ENCODE measurements at places on chromosomes 2 and 18.

GRCh38 chr18:3706279-3707097 lies 256.5 kb downstream of the TGIF1 start:
- no peak for DNase-seq

DNA sequence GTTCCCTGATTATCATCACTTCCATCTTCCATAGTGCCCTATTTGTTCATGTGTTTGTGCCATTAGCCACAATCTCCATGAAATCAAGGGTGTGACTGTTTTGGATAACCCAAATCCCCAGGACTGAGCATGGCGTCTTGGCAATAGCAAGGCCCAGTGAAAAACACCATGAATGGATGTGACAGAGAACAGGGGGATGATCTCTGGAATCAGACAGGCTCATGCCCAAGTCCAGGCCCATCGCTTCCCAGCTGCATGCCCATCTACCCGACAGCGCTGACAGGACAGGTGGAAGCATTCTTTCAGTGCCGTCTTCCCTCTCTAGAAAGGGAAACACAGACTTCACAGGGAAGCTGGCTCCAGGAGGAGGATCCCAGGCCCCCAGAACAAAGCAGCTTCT lies 50.0 kb downstream of the HDLBP start:
- DNase-seq = no peak

DNA sequence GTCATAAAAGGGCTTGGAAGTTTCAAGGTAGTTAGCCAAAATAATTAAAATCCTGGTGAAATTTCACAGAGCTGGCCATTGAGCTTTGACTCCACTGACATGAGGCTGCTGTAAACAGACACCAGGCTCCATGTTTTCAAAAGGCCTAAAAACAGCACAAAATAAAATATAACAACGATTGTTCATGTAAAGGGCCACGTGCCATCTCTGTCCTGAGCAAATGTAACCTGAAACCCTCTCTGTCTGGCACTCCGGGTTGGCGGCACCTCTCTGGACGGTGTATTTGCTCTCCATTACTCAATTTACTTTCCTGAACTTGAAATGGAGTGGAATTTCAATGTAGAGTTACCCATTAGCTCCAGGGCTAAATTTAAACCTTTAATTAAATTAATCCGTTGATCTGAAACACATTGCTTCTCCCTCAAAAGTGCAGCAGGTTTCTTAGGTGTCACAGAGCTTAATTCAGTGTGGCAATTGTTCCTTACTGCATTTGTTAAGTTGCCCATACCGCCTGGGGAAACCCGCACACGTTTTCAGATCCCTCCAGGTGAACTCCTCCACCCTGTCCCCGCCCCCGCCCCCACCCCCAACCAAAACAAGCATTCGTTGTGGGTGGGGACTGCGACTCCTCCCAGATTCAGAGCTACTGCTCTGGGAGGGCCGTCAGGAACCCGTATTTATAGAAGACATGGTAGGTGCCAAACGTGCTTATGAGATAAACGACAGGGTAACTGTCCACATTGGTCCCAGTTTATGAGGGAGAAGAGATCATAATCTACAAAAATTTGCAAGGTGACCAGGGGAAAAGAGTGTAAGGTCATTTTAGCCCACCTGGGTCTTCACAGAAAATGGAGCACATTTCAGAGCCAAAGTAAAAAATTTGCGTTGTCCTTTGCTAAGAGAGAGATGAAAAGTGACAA lies 1.2 kb upstream of the CABLES1 start:
- peak; percentile 85 for DNase-seq

DNA sequence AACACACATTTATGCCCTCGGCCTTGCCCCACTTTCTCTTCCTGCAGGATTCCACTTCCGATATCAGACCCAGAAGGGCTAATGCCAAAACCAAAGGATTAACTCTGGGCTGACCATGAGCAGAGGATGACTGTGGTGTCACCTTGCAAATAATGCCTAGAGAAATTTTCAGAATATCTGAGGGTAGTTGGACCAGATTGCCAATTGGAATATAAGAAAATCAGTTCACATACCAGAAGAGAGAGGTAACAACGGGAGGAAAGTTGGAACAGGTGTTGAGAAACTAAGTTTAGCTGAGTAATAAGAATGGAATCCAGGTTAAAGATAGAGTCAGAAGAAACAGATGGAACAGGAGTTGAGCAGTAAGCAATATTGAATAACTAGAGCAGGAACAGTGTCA lies 232.7 kb upstream of the UBE2E3 start:
- no peak for DNase-seq

DNA sequence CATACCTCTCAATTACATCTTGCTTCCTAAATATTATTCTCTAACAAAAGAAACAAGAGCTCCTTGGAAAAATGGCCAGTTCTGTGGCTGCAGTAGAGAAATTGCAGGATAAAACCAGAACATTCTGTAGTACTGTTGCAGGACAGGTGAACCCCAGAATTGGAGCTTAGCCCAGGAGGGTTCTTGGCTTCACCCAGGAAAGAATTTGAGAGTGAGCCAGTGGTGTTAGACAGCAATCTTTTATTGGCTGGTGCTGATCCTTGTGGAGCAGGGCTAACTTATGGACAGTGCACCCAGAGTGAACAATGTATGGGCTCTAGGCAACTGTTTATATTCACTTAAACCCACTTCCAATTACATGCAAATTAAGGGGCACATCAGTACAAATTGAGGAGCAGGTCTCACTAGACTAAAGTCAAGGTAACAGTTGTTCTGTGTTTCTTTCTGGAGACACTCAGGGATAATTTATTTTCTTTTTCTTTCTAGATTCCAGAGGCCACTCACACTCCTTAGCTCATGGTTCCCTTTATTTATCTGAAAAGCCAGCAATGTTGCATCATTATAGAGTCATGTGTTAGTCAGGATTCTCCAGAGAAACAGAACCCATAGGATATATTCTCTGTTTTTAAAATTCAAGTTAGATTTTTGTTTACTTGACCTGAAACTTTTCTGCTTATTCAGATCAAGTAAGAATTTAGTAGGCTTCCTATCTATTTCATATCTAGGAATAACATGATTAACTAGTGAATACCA lies 348.1 kb downstream of the CCDC85A start:
- DNase-seq = no peak

- no peak for DNase-seq
These were observed 462 bp upstream of the CIDEA start for GRCh38 chr18:12253663-12254135.

DNA sequence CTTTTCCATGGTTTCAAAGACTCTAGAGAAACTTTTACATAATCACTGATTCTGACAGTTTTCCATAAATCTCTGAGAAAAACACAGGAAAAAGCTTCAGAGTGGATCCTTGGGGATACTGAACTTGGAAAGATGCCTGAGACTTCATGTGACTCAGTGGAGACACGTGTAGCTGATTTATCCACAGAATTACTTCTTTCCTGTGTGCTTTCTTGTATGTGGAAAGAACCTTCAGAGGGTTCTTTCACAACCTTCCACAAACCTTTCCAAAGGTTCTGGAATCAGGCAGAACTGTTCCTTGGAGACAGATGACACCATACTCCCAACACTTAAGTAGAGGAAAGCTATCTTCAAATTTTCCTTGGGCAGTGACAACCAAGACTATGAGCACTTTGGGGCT lies 207.2 kb downstream of the RND3 start:
- no peak for DNase-seq

DNA sequence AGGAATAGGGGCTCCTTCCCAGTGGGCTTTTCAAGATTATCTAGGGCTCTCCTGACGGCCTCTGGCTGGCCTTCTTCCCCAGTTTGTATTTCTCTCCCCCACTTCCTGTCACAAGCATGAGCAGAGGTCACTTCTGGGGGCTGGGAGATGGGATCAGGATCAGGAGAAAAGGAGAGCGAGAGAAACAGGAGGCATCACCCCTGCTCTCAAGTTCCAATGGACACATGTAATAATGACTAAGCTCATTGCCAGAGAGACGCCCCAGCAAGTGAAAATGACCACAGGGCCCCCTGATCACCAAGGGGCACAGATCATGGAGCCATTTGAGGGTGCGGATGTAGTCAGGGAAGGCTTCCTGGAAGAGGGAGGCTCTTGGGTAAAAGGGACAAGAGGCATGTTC lies 92.1 kb downstream of the SMAD7 start:
- no peak for DNase-seq

DNA sequence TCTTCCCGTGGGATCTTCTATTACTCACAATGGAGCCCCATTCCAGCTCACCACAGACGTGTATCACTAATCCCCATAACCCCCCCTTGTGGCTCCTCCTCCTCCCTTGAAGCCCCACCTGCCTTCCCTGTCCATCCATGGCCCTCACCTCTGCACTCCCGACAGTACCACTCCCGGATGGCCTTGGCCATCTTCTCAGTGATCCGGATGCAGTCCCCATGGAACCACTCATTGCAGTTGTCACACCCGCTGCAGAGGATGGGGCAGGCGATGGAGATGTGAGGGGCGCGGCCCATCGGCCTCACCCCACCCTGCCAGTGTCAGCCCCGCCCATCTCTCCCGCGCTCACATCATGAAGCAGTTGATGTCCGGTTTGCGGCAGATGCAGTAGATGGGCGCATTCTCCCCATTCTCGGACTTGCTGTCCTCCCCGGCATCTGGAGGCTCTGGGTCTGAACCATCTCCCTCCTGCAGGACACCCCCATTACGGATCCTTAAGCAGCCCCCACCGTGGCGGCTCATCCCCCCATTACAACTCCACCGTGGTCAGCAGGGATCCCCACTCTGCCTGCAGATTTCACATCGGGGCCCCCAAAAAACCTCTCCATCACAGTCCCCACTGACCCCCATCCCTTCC lies 983 bp downstream of the CXXC1 start:
- DNase-seq = no peak

DNA sequence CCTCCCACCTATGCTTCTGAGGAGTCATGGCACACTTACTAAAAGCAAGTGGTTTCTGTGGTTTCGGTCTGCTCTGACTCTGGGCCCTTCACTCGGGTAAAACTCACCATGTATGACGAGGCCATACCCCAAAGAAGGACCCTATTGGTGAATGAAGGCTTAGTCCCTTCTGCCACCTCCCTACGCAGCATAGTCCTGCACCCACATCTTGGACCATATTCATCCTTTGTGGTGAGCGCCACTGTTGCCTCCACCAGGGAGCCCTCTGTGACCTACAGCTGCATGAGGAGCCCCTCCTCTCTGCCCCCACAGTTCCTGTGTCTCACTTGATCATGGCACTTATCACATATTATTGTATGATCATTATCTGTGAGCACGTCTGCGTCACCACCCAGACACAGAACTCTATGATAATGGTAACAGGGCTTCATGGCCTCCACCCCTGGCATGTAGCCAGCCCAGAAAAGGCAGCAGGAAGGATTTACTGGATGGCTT lies 113.3 kb downstream of the TFCP2L1 start:
- no peak for DNase-seq

DNA sequence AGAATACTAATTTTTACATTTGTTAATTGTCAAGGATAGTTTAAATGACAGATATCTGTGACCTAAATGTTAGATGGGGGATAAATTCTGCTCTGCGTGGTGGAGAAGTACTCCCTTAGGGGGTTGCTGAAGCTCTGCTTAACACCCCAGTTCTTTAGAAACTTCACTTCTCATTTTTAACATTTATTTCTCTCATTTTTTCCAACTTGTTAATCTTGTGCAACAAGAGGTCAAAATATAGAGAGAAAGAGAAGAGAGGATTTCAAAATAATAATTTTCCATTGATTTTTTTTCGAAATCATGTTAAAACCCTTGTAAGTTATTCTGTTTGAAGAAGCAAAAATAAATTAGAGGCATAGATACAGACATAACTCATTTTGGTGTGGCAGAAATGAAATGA lies 61.3 kb upstream of the SLC8A1 start:
- no peak for DNase-seq

DNA sequence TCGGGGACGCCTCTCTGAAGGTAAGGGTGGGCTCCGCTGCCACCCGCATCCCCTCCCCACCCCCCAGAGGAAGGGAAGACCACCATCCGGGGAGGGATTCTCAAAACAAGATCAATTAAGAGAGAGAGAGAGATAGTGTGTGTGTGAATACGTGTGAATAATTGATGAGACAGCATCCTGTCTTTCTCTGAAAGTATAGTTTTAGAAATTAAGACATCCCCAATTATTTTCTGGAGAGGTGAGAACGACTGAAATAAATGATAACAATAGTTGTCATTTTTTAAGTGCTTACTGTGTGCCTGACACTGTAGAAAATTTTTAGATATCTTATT lies 751 bp downstream of the IL18R1 start:
- DNase-seq = no peak

GRCh38 chr2:37857575-37858399 lies 67.3 kb upstream of the RMDN2 start:
- no peak for DNase-seq

DNA sequence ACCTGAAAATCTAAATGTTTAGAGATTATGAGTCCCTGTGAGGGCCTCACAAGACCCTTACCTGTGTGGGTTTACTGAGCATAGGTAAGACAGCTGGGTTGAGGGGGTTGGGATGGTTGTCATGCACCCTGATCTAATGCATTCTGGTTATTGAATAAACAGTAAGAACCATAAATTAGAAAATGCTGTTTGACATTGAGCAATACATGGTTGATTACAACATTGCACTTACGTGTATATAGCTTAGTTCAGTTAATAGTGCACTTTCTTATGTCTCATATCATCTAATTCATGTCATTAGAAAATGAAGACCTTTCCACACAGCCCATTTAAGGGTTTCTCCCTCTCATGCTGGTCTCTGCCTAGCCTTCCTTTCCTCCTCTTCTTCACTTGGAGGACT lies 253.5 kb upstream of the ATP5MC3 start:
- no peak for DNase-seq

GRCh38 chr2:158104903-158105302 lies 3.2 kb downstream of the UPP2 start:
- no peak for DNase-seq

DNA sequence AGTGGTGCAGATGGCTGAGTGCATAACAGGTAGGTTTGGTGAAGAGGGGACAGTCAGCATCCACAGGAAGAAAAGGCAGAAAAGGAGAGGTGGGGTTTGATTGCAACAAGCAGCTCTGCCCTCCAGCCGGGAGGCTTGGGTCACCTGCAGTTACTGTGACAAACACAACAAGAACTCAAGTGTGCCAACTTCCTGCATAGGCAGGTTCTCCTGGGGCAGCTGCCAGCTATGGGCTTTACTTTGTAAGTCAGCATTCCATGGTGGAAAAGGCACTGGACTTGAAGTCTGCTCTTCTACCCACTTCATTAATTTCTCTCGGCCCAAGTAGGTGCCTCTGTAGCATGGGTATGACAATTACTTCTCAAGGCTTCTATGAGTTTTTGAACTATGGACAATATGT lies 98.9 kb downstream of the MYT1L start:
- DNase-seq = peak; percentile 67

DNA sequence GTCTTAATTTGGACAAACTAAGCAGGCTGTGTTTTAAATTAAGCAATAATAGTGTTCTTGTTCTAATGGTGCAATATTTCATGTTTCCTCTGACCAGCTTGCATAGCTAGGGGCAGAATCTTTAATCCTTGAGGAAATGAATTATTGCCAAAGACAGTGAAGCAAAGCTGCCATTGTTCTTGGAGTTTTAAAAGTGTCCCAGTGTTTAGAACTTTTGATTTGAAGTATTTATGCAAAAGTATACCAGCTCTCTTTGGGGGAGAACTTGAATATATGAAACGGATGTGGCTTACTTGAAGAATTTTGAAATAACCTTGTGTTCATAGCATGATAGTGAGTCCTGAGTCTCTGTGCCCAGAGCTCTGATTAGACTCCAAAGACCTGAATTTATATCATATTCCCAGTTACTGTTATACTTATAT lies 33.4 kb downstream of the ITGA6 start:
- DNase-seq = no peak

Measured in DMS153 (cell line).